ENCODE measurements at places on chromosomes 2 and 18.
A peak's percentile ranks its signal among the peaks of the same experiment; 100 is the strongest.

DNA sequence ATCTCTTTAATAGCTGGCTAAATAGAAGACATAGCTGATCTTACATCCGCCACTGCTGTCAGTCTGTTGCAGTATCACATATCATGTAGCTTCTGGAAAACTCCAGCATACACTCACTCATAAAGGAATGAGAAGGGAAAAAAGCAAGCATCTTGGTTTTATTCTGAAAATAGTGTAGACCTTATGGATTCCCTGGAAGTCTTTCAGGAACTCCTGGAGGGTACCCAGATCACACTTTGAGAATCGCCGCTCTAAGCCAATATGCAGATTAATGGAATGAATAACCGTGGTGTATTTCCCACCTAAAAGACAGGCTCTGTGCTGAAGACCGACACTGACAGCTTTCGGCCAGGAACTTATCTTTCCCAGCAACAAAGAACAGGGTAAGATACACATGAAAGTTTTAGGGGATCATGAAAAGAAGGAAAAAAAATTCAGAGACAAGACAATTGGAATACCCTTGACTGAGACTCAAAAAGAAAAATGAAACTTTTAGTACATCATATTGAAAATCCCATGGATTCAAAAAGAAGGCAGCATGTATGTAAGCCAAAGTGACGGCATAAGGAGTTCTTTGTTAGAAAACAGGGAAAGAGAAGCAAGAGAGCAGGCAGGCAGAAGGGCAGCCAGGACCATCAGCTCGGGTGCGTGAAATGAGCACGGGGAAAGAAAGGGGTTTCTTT is 56.4 kb upstream of the SEC11C start:
- no peak for DNase-seq

- DNase-seq, result peak; percentile 35
Observed at GRCh38 chr2:187138265-187138664, 289.3 kb upstream of the ZSWIM2 start.

DNA sequence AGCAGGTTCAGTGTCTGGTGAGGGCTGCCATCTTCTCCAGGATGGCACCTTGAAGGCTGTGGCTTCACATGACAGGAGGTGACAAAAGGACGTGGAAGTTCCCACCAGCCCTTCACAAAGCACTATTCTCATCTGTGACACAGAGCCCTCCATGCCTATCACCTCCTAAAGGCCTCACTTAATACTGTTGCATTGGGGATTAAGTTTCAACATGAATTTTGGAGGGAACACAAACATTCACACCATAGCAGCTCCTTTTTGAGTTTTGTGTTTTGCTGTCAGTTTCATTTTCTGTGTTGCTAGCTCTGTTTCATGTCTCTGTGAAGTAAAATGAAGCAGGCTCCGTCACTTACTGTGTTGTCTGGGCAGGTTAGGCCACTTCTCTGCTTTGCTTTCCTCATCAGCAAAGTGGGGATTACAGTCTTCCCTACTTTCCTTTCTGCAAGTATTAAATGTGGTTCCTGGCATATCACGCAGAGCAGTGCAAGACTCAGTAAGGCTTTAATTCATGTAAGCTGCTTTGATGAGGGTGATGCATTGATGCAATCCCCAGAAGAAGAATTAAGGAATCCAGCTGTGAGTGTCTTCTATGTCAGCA is 31.6 kb downstream of the LIMS1 start:
- DNase-seq, result no peak

GRCh38 chr2:230575642-230576324 is 136.9 kb upstream of the CAB39 start:
- no peak for DNase-seq

GRCh38 chr2:158138255-158138654 is 36.6 kb downstream of the UPP2 start:
- no peak for DNase-seq

GRCh38 chr18:26863122-26863879 is 2.2 kb downstream of the AQP4 start:
- DNase-seq, result no peak

DNA sequence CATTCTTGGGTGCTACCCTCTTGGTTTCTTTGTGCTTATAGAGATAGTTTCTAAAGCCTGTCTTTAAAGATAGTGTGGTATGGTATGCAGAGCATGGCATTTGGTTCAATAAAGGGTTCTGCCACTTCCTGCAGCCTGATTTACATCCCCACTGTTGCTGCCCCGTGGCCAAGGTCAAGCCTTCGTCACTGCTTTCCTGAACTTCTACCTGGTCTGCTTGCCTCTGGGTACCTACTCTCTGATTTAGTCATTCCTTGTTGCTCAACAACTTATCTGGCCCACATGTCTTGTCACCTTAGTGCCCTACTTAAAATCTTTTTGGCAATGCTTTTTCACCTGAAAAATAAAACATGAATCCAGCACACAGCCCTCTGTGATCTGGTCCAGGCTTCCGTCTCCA is 352.9 kb downstream of the LPIN1 start:
- DNase-seq, result no peak

GRCh38 chr2:181005809-181006208 is 25.4 kb downstream of the UBE2E3 start:
- DNase-seq, result no peak

DNA sequence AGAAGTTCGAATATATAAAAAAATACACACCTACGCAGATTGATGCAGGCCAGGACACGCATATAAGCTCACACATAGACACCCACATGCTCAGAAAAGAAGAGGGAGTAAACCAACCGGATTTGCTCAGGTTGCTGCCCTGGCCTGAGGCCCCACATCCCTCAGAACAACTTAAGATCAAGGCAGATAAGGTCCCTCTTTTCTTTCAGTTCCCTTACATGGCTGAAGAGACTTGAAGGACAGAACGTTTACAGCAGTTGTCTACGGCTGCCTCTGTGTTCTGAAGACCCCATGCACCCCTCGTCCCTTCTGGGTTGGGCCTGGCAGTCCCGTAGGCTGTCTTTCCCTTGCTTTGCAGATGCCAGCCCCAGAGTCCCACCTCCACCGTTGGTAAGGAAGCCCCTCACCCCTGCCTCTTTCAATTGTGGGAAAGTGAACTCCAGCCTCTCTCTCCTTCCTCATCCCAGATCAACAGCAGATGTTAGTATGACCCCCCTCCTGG is 4.3 kb upstream of the NAGK start:
- DNase-seq, result no peak

- DNase-seq, result no peak
Observed at GRCh38 chr2:71339685-71340084, 8.1 kb downstream of the ZNF638 start.

DNA sequence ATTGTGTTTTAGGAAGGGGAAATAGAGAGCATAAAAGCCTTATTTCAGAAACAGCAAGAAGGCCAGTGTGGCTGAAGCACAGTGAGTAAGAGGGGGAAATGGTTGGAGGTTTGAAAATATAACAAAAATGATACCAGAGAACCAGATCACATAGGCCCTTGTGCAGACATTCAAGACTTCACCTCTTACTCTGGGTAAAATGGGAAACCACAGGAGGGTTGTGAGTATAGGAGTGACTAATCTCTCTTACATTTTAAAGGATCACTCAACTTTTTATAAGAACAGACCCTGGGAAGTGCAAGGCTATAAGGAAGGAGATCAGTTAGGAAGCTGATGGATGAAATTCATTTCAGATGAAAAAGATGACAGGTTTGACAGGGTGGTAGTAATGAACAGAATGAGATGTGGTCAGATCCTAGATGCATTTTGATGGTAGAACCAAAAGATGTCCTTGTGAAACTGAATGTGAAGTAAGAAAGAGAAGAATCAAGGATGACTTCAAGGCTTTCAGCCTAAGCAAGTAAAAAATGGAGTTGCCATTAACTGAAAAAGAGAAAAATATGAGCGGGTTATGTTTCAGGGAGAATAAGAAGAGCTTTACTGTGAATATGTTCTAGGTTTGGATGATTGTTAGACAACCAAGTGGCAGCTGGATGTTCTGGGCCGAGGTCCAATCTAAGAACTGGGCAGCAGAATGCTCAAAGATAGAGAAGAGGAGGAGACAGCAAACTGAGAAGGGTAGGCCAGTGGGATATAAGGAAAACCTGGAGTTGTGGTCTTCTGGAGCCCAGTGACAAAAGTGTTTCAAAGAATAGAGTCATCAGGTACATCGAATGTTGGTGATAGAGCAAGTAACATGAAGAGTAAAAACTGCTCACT is 65.1 kb downstream of the USP40 start:
- DNase-seq, result no peak

GRCh38 chr2:152280780-152281179 is 54.2 kb upstream of the FMNL2 start:
- DNase-seq, result no peak

DNA sequence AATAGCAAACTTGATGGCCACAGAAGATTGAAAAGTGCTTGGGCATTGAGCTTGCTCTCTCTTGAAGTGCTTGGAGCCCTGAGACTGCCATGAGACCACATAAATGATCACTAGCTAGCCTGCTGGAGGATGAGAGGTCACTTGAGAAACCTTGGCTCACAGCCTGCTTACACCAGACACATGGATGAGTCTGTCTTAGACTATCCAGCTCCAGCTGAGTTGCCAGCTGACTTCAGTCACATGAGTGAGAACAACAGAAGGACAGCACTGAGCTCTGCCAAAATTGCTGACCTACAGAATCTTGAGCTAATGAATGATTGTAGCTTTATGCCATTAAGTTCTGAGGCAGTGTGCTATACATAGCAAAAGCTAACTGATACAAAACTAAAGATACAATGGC is 18.1 kb downstream of the NABP1 start:
- DNase-seq, result no peak

GRCh38 chr2:238857959-238858358 is 10.1 kb downstream of the TWIST2 start:
- no peak for DNase-seq

DNA sequence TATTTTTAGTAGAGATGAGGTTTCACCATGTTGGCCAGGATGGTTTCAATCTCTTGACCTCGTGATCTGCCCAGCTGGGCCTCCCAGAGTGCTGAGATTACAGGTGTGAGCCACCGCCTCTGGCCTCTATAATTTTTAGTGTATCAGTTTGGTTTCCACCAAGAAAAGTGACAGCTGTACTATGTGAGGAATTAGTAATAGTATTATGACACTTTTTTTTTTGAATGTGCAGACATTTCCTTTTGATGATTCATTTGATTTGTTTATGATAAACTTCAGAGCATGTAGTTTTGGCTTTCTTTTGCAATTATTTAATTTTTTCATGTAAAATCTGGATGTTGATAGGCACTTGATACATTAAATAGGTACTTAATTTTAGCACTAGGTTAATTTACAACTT is 61.5 kb downstream of the PTPN4 start:
- DNase-seq, result no peak

- no peak for DNase-seq
Observed at GRCh38 chr2:240875228-240876034, 6.8 kb downstream of the AGXT start.

DNA sequence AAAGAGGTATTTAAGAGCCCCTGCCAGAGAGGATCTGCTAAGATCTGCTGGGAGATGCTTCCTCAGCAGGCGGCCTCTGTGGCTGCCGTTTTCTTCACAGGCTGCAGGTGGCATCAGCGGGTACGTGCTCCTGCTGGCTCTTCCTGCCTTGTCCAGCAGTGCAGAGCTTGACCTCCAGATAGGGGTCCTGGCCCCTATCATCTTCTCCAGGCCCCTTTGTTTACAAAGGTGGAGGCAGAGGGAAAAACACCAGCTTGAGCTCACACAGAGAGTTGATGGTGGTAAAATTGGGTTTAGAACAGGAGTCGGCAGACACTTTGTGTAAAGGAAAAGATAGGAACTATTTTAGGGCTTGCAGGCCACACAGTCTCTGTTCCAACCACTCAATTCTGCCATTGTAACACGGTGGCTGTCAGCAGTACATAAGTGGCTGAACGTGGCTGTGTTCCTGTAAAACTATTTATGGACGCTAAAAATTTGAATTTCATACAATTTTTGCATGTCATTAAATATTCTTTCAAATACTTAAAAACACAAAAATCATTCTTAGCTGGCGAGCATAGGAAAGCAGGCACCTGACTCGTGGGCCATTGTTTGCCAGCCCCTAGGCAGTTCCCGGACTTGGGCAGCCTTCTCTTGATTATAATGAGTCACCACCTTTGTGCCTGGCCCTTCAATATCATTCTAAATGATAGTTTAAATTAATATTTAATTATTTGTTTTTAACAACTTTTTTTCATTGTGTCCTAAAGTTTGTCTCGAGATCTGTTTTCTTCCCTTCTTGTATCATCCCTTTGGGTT is 98.2 kb upstream of the B3GNT7 start:
- DNase-seq, result peak; percentile 63

GRCh38 chr18:33600846-33601245 is 22.8 kb downstream of the ASXL3 start:
- no peak for DNase-seq

Measured in NT2/D1 (cell line).